ENCODE measurements at places on chromosomes 13 and 19.

DNA sequence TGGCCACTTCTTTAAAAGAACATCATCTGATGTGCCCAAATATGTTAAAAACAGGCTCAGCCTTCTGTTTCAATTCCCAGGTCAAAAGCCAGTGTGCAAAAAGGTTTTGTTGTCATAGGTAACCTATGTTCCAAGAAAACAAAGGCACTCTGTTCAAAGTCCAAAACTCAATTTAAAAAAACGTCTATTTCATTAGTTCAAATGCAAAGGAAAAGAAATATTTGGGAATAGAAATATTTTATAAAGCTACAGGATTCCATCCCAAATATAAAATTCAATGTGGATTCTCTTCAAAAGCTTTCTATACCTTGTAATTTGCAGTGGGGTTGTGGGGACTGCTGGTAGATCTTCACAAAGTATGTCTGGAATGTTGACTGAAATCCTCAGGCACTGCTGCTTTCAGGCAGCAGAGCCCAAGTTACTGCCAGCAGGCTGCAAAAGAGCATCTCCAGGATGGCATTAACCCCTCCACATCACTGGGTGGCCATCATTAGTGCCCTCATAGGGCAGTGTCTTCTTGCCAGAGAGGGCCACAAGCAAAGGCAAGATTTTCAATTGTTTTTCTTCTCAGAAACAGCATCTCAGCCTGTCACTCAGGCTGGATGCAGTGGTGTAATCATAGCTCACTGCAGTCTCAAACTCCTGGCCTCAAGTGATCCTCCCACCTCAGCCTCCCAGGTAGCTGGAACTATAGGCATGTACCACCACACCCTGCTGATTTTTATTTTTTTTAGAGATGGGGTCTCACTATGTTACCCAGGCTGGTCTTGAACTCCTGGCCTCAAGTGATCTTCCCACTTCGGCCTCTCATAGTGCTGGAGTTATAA is 22.8 kb upstream of the STK24 start:
- no peak for DNase-seq

DNA sequence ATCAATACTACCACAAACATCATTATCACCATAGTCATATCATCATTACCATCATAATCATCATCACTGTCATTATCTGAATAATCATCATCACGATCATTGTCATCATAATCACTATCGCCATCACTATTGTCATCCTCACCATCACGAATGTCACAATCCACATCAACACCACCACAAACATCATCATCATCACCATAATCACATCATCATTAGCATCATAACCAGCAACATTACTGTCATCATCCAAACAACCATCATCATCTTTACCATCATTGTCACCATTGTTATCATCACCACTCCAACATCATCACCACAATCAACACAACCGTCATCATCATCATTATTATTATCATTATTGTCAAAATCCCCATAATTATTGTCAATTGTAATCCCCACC is 61.2 kb downstream of the MBD3L1 start:
- DNase-seq: no peak

DNA sequence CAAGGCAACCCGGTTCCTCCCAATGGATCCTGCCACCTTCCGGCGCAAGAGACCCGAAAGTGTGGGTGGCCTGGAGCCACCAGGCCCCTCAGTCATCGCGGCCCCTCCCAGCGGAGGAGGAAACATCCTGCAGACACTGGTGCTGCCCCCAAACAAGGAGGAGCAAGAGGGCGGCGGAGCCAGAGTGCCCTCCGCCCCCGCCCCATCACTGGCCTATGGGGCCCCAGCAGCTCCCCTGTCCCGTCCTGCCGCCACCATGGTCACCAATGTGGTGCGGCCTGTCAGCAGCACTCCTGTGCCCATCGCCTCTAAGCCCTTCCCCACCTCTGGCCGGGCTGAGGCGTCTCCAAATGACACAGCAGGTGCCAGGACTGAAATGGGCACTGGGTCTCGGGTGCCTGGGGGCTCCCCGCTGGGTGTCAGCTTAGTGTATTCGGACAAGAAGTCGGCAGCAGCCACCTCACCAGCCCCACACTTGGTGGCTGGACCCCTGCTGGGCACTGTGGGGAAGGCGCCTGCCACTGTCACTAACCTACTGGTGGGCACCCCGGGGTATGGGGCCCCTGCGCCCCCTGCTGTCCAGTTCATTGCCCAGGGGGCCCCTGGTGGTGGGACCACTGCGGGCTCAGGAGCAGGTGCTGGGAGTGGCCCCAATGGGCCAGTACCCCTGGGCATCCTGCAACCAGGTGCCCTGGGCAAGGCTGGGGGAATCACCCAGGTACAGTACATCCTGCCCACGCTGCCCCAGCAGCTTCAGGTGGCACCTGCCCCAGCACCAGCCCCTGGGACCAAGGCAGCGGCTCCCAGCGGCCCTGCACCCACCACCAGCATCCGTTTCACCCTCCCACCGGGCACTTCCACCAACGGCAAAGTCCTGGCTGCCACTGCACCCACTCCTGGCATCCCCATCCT is 11.2 kb upstream of the PRR19 start:
- DNase-seq: no peak

DNA sequence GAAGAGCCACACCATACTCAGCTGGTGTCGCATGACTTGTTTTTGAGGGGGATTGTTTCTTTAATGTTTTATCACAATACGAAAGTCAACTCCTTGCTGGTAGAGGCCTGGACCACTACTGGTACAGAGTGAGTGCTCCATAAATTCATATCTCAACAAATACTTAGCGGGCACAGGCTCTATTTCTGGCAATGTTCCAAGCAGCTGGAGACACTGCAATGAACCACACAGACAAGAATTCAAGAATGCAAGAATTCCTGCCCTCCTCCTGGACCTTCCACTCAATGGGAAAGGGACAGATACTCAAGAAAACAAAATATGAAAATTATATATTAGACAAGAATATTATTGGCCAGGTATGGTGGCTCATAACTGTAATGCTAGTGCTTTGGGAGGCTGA is 5.1 kb upstream of the FXYD5 start:
- DNase-seq: no peak

DNA sequence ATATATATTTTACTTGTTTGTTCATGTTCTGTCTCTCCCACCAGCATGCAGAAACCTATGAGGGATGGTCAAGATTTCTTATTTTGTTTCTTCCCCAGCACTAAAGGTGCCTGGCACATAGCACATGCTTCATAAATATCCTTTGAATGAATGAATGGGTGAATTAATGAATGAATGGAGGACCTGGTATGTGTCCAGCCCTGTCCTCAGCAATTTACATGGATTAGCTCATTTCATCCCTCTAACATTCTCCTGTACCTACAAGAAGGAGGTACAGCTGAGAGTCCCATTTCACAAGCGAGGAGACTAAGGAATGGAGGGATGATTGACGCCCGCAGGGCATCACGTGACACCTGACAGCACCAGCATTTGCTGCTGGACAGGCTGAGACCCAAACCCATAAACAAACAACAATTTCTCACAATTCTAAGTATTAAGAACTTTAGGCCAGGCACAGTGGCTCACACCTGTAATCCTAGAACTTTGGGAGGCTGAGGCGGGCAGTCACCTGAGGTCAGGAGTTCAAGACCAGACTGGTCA is 6.8 kb upstream of the BCAT2 start:
- no peak for DNase-seq

DNA sequence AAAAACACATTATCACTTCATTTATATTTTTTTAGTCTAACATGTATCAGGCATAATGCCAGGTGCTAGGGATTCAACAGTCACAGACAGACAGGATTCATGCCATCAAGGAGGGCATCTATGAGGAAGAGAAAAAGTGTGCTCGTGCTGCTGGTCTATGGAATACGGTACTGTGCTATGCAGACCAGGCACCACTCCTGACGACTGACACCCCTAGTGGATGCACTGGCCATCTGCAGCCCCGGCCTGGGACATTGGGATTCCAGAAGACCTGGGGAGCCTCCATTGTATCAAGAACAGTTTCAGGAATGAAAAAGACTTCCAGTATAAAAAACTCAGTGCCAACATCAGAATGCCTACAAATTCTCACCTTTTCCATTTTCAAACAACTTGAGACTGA is 94.0 kb downstream of the KLF12 start:
- DNase-seq: no peak

DNA sequence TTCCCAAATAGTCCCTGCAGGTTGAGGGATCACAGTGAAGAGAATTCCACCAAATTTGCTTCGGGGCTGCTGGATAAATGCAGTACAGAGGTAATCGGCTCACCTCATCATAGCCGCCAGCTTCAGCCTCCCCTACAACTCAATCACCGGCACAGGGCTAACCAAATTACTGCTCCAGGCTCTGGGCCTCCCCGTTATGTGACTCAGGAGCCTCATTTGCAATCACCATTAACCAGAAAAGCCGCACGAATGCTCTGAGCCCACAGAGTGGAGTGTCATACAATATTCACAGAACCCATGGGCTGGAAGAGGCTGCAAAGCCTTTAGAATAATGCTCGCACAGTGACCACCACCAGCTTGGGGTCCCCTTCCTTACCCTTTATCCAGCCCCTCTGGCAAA is 4.9 kb downstream of the SIAH3 start:
- DNase-seq: no peak

GRCh38 chr19:16016226-16017137 is 59.8 kb upstream of the TPM4 start:
- no peak for DNase-seq

DNA sequence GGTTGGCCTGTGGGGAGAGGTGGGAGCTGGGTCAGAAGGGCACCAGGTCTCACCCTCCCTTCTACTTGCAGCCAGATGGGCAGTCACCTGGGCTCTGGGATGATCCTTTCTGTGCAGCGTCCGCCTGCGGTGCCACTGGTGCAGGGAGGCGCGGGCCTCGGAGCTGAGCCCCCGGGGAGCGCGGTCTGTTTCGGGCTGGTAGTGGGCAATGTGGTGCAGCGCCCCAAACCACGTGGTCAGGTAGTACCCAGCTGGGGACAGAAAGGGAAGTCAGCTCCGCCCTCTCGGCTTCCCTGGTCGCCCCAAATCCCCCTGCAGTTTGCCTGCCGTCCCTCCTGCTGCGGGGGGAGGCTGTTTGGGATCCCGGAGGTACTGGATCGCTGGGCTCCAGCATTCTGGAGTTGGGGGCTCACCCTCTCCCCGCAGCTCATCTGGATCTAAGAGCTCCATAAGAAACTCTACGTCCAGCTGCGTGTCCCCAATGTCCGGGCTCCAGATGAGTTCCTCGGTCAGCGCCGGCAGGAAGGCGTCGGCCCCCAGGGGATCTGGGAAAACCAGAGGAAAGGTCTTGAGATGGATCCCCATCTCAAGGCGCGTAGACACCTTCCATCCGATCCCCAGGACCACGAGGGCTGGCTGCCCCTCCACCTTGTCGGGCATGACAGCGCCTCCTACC is 8.8 kb downstream of the RINL start:
- DNase-seq: no peak

GRCh38 chr13:65597839-65598818 is 1632.0 kb downstream of the PCDH9 start:
- no peak for DNase-seq

- no peak for DNase-seq
Observed at GRCh38 chr19:58181902-58182576, 822 bp upstream of the ZNF274 start.

GRCh38 chr13:26061947-26062346 is 10.1 kb upstream of the SHISA2 start:
- DNase-seq: no peak

Measured in NCI-H1092 (cell line).